ENCODE measurements at places on chromosomes 5 and 9.
A peak's percentile ranks its signal among the peaks of the same experiment; 100 is the strongest.

- DNase-seq = peak; percentile 12
These were observed 130.6 kb downstream of the SLF1 start for GRCh38 chr5:94749042-94749441.

GRCh38 chr9:129624947-129625346 lies 1.0 kb upstream of the NTMT1 start:
- DNase-seq = no peak

- DNase-seq = no peak
These were observed 42.0 kb downstream of the THBS4 start for GRCh38 chr5:80077051-80077714.

GRCh38 chr9:129290606-129291005 lies 112.5 kb upstream of the IER5L start:
- DNase-seq = no peak

- DNase-seq = no peak
These were observed 187.2 kb downstream of the GNA14 start for GRCh38 chr9:77460938-77461337.

- no peak for DNase-seq
These were observed 125.8 kb upstream of the DAPK1 start for GRCh38 chr9:87371795-87372355.

DNA sequence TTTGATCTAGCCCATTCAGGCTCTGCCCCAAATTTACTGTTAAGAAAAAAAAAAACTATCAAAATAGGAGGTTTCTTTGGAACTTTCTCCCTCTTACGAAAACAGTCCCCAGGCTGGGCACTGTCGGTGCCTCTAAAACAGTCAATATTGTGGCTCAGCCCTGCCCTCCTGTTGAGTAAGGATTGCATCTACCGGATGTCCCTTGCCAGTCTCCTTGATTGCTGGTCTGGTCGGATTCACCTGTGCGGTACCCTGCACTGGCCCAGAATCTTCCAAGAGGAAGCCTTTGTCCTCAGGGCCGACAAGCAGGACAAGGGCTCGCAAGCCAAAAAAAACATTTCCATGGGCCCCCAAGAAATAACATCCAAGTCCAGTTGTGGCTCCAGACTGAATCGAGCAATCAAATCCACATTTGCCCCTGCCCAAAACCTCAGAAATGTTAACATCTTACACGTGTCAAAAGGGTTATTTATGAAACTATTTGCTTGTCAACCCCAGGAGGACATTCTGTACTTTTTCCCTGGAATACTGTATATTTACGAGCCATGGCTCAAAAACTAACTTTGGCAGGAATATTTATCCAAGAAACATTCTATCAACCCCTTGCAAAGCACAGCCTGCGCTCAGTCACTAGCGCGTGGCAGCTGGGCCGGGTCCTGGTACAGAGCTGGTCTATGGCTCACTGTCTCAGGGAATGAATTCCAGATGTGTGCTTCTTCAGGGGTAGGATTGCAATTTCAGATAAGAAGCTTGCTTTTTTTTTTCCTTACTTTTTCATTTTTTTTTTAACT lies 129.2 kb upstream of the ADRA1B start:
- DNase-seq = no peak

- no peak for DNase-seq
These were observed 396.2 kb downstream of the KCTD16 start for GRCh38 chr5:144566747-144567420.

GRCh38 chr9:2230362-2230761 lies 215.2 kb downstream of the SMARCA2 start:
- no peak for DNase-seq

DNA sequence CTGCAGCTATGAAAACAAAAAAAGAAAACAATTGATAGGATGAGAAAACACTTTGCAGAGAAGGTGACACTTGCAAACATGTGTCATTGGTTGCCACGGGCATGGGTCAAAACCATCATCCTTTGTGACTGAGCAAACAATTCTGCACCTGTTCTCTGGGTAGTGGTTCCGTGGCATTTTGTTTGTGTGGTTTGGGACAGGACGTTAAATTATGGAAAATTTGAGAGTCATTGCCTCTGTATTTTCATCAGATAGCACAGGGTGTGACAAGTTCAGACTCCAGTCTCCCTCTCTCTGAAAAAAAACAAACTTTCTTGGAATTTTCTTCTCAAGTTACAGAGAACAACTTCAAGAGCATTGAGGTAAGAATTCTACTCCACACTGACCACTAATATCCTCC lies 113.4 kb upstream of the HMHB1 start:
- DNase-seq = no peak

DNA sequence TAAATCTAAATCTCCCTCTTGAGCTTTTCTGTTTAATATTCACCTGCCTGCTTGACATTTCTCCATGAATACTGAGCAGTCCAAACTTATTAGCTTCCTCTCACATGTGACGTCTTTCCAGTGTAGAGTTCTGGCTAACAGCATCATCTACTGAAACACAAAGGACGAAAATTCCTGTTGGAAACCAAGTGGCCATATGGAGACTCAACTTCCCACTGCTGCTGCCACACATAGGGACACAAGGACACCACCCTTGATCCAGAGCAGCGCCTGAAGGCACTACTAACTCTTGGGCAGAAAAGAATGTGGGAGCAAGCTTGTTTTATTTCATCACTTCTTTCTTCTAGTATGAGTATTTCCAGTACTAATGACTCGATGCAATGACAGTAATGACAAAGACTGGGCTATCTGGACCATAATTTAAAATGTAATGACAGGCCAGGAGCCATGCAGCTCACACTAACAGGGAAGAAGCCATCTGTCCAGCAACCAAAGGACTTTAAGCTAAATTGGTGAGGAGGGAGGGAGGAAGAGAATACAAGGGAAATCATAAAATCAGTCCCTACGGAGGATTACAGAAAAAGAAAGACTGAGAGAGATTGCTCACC lies 19.2 kb downstream of the RNF130 start:
- no peak for DNase-seq

DNA sequence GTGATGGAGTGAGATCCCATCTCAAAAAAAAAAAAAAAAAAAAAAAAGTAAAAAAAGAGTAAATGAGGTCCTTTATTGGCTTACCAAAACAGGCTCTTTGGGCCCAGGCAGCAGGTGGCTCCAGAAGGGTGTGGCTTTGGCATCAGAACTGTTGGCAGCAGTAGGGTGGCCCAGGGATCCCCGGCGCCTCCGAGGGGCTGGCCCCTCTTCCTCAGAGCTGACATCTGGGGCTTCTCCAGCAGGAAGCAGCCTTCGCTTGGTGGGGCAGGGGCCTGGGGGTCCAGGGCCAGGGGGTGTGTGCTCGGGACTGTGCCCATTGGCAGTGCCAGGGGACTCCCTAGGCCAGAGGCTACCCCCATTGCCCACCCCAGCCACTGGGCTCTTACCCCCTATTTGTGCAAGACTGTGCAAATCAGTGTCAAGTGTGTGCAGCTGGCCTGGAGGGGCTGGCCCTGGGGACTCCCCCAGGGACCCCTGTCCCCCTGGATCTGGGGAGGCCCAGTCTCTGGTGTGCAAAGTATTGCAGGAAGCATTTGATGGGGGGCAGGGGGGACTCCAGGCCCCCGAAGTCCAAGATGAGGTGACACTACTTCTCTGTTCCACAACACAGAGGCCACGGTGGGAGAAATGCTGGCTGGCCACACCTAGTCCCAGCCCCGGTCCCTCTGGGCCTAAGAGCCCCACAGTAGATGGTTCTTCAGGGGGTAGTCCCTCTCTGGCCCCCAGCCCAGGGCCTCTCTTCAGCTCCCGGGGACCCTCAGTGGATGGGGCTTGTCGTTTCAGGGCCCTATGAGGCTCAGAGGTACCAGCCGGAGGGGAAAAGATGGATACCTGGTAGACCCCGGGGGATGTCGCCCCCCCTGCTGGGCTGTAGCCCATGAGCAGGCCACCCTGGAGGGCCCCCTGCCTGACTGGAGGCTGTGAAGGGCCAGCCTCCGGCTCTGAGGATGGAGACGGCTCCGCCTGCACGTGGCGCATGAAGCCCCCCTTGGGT lies 4.7 kb upstream of the STOML2 start:
- no peak for DNase-seq

Measured in T-helper 1 cell (primary cell).